Stimulated activated CD4-positive, alpha-beta T cell treated with anti-CD3 and anti-CD28 coated beads, Interleukin-4, amount 100 ng/mL, for 48 hours (primary cell): ENCODE measurements at places on chromosomes 11 and 22.
A peak's percentile ranks its signal among the peaks of the same experiment; 100 is the strongest.

- DNase-seq: no peak
Measured at GRCh38 chr22:49351761-49352227, 475.9 kb downstream of the BRD1 start.

DNA sequence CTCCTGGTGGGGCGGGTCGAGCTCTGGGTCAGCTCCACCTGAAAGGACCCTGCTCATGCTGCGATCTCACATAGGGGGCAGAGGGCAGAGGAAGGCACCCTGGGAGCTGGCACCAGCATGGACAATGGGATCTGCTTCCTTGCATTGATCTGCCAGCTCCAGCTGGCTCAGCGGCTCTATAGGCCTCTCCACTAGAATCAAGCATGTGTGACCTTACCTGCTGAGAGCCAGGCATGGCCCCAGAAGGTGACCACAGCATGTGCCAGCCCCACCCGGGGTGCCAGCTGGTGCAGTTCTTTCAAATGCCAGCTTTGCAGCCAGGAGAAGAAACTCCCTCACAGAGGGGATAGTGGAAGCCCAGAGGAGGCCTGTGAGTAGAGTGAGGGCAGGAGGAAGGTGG is 22.0 kb upstream of the KLHL35 start:
- DNase-seq: no peak

- DNase-seq: no peak
Measured at GRCh38 chr11:112655371-112655770, 305.8 kb upstream of the NCAM1 start.

- DNase-seq: no peak
Measured at GRCh38 chr11:81787584-81788049, 946.0 kb downstream of the FAM181B start.

- no peak for DNase-seq
Measured at GRCh38 chr22:50701428-50702154, 29.0 kb downstream of the SHANK3 start.

DNA sequence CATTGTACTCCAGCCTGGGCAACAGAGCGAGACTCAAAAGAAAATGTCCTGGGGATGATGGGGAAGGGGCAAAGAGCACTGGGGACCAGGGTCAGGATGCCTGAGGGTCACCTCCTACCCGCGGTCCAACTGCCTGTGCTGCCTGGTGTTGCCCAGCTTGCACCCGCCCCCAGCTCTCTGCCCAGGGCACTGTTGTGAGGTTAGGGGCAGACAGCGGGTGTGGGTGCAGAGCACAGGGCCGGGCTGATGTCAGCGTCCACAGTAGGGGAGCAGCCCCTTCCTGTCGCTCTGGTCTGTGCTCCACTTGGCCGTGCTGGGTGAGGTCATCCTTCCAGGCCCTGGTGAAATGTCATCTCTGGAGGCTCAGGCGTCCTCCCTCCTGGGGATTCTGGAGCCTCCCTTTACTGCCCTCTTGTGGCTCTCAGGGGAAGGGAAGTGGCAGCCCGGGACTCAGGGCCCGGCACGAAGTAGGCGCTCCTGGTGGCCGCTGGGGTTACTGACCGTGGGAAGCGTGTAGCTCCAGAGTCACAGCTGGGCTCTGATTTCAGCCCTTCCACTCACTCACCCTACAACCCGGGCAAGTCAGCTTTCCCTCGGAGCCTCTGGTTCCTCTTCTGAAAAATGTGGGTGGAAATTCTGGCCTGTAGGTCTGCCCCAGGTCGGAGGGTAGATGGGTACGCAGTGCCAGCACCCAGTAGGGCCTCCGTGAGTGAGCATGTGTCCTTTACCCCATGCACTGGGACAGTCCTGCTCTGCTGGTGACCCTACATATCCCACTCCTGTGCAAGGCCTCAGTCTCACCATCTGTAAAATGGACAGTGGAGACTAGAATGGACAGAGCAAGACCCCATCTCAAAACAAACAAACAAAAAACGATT is 17.3 kb upstream of the PRR5 start:
- DNase-seq: peak; percentile 81

GRCh38 chr11:111334532-111335502 is 36.5 kb downstream of the POU2AF3 start:
- DNase-seq: no peak

GRCh38 chr11:28017816-28018215 is 90.1 kb downstream of the KIF18A start:
- DNase-seq: no peak

GRCh38 chr11:110509472-110509871 is 79.7 kb downstream of the FDX1 start:
- no peak for DNase-seq

DNA sequence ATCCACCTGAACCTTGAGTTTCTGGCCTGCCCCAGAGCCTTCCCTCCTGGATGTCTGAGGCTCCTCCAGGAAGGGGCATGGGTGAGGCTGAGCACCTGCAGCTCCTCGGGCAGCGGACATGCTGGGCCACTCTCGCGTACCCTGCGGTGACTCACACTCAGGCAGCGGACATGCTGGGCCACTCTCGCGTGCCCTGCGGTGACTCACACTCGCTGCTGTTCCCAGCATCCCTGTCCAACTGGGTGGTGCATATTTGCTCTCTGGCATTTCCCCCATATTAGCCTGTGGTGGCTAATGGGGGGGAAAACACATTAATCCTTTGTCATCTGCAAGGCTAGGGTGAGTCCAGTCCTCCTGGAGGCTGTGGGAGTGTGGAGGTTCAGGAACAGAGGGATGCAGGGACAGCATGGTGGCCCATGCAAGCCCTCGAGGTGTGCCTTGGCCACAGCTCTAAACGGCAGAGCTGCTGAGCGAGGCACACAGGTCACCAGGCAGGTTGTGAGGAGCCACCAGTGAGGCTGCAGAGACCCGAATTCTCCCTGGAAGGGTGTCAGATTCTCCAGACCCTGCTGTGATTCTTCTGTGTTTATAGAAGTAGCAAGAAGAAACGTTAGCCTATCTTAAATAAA is 728.1 kb downstream of the BRD1 start:
- DNase-seq: no peak

DNA sequence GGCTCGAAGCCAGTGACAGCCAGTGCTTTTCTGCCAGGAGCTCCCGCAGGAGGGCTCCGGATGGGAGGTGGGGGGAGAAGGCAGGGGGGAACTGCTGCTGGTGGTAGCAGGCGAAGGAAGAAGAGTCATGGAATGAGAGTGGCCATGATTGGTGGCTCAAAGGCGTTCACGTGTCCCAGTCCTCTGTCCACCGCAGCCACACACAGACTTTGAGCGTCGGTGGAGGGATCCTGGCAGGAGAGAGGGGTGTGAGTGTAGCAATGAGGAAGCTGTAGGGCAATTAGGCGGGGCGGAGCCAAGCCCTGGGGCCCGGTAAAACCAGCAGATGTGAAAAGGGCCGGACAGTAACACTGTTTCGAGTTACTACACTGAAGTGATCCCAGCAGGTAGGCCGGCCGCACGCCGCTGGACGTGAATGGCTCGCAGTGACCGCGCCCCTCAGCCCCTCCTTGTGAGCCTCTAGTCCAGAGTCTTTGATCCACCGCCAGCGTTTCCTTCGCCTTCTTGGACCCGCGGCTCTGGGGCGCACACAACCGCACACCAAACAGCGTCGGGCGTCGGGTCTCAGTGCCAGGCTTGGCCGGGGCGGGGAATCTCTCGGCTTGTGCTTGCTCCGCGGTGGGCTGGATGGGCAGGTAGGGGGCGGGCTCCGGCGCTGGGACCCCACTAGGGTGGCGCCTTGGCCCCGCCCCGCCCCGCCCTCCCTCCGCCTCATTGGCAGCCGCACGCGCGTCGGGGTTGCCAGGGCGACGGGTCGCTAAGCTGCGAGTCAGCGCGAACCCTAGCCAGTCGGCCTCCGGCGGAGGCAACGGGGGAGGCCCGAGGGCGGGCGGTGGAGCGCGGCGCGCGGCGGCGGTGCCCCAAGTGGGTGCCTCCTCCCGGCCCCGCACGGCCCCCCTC is at the start of gene LRRC10B:
LRRC10B (plus strand) TSS at position 788 of the 900 bp plus-strand sequence. CDS start 250 bp downstream, outside the sequence.
- DNase-seq: peak; percentile 34

GRCh38 chr11:92811341-92811740 is 158.1 kb upstream of the MTNR1B start:
- no peak for DNase-seq

- DNase-seq: no peak
Measured at GRCh38 chr22:39367035-39367434, 17.2 kb downstream of the SYNGR1 start.

GRCh38 chr11:22666688-22667439 is 453 bp downstream of the GAS2 start:
- peak; percentile 7 for DNase-seq

- no peak for DNase-seq
Measured at GRCh38 chr11:57459164-57460021, 935 bp upstream of the RTN4RL2 start.

GRCh38 chr11:65648997-65649493 is 11.1 kb downstream of the SIPA1 start:
- DNase-seq: no peak
